Effector memory CD4-positive, alpha-beta T cell (primary cell): ENCODE measurements at places on chromosomes 5 and 9.

GRCh38 chr9:136525207-136525606 lies 20.6 kb downstream of the NOTCH1 start:
- DNase-seq = no peak

- DNase-seq = no peak
These were observed 5.1 kb upstream of the ZFP62 start for GRCh38 chr5:180865981-180866695.

GRCh38 chr5:40618926-40619325 lies 60.8 kb upstream of the PTGER4 start:
- DNase-seq = no peak

GRCh38 chr5:124463851-124464250 lies 282.6 kb downstream of the ZNF608 start:
- DNase-seq = no peak

DNA sequence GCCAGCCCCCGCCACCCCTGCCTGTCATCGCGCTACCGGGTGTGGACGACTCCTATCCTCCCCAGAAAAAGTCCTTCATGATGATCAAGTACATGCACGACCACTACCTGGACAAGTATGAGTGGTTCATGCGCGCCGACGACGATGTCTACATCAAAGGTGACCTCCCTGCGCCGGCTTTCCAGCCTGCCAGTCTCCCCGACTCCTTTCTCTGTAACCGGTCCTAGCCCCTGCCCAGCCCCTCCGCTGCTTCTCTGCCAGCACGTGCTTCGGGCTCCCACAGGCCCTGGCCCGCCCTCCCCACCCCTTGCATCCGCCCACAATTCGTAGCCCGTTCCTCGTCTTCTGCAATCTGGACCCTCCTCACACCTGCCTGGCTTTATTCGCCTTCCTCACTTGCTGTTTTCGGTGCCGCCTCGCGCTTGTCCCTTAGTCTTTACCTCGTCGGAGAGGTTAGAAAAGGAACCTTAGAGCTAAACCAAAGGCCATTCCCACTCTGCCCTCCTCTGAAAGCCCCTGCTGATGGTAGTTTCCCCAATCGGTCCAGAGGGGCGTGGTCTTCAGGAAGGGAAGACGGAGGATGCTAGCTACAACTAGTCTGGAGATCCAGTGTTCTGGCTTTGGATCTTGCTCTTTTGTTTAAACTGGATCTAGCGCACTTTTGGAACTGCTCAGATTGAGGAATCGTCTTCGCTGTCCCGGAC lies 1.4 kb downstream of the CHSY3 start:
- DNase-seq = no peak

GRCh38 chr5:102798104-102798785 lies 43.1 kb downstream of the PAM start:
- no peak for DNase-seq

DNA sequence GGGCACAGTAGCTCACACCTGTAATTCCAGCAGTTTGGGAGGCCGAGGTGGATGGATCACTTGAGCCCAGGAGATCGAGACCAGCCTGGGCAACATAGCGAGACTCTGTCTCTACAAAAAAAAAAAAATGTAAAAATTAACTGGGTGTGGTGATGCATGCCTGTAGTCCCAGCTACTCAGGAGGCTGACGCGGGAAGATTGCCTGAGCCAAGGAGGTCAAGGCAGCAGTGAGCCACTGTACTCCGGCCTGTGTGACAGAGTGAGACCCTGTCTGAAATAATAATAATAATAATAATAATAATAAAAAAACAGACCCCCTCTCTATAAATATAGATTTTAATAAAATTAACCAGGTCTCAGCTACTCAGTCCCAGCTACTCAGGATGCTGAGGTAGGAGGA lies 179.7 kb downstream of the AOPEP start:
- no peak for DNase-seq

GRCh38 chr9:92308893-92309292 lies 15.4 kb upstream of the IARS1 start:
- DNase-seq = no peak

GRCh38 chr5:155270725-155271124 lies 257.2 kb downstream of the KIF4B start:
- DNase-seq = no peak

DNA sequence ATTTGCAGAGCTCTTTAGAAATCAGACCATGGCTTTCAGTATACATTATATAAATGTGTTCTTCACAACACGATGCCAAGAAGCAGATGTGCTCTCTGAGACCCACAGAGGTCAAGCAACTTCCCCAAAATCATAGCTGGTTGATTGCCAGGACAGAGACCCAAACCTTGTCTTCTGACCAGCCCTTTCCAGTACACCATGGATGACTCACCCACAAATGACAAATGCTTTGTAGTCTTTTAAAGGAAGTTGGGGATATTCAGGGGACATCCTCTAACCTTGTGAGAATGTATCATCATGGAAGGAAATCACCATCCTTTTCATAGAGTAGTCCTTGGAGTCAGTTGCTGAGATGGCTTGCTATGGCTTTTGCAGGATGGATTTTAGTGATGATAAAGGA lies 30.1 kb downstream of the ZNF462 start:
- DNase-seq = no peak

DNA sequence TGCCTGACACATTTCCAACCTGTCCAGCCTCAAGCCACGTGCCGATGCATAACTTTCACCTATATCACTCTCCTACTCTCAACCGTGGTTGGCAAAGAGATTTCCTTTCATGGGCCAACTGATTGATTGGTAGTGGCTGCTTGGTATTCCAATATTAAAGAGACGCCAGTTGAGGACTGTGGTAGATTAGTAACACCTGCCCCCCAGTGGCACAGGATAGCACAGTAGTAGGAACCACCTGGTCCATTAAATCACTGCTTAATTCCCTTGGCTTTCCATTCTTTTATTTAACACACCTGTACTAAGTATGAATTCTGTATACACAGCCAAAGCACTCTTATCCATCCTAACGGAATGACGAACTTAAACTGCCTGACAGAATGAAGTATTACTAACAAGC lies 19.1 kb upstream of the FOXB2 start:
- DNase-seq = no peak
